Neural progenitor cell (in vitro differentiated cells): ENCODE measurements at places on chromosomes 12 and 14.

DNA sequence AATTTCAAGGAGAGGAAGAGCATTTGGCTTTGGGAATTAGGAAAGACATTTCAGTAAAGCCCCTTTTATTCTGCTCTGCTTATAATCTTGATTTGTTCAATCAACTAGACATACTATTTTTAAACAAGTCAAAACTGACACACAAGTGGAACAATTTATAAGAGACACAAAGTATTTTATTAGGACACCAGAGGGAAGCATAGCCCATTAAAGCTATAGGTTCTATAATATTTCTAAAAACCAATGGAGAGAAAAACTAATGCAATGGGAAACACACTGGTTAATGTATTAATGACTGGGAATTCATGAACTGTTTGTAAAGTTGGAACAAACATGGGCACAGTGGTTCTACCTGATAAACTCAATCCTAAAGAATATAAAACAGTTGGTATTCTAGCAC, 15.3 kb upstream of the CERS5 start:
- DNase-seq, result no peak

DNA sequence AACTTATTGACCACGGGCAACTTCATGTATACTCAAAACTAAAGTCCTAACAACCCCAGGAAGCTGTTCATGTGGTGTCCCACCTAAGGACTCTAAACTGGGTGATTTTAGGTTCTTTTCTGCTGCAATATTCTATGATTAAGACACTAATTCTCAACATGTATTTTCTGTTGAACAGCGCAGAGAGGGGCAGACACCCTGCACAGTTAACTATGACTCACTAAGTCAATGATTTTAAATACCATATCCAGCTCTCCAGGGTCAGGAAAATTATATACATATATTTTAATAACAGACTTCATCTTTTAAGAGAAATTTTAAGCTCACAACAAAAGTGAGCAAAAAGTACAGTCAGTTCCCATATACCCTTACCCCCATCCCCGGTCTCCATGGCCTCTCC, 85.0 kb downstream of the FOXN3 start:
- no peak for DNase-seq

DNA sequence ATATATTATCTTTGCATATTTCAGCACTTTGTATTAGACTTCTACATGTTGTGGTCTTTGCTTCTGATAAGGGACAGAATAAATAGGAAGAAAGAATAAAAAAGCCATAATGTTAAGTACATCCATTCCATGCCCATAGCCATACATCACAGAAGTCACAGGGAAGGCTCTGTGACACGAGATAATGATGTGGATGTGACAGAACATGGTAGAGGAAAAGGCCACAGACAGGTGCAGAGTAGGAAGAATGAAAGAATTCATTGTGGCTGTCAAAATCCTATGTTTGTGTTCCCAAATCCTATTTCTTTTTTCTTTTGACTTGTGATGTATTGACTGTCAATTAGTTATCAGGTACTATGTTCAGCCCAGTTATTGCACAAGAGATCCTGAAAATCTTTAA, 38.4 kb downstream of the BICD1 start:
- no peak for DNase-seq

DNA sequence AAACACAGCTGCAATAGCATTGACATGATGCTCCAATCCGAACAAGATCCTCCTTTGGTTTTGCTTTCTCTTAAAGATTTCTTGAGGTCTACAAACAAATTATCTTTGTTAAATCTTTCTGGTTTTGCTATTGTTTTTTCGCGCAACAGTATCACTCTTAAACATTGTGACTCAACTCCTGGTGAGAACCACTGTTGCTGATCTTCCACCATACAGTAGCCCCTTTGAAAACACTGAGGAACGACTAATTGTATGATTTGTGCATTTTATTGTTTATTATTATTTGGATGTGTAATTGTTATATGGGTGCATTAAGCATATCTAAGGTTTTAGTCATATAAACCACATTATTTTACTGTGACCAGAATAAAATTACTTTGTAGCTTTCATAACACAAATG, 282.8 kb downstream of the EGLN3 start:
- DNase-seq, result no peak

DNA sequence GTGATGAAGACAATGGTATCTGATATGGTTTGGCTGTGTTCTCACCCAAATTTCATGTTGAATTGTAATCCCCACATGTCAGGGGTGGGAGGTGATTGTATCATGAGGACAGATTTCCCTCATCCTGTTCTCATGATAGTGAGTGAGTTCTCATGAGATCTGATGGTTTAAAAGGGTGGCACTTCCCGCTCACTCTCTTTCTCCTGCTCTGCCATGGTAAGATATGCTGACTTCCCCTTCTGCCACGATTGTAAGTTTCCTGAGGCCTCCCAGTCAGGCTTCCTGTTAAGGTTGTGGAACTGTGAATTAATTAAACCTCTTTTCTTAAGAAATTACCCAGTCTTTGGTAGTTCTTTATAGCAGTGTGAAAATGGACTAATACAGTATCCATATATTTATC, 25.6 kb upstream of the PTHLH start:
- DNase-seq, result no peak
